ENCODE measurements at places on chromosomes 3 and 15. TPM values are rescaled to one million over a fixed set of nuclear protein-coding genes. Genes with fewer than 3 reads are reported as not detected.

GRCh38 chr3:50241163-50241562, 5.2 kb downstream of the GNAI2 start:
- DNase-seq = no peak

Gene CLRN1
- not detected for total RNA-seq

DNA sequence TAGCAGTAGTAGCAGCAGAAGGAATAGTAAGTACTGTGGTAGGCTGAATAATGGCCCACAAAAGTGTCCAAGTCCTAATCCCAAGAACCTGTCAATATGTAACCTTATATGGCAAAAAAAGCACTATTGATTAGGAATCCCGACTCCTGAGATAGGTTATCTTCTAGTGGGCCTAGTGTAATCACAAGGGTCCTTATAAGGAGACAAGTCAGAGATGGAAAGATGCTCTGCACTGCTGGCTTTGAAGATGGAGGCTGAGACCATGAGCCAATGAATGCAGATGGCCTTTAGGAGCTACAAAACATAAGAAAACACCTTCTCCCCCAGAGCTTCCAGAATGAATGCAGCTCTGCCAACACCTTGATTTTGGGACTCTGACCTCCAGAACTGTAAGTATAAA, 36.0 kb downstream of the TIPARP start:
- DNase-seq = no peak

Gene ACP3
- 6.9 TPM for total RNA-seq

- no peak for DNase-seq
Observed at GRCh38 chr3:13581485-13582365, 32.8 kb downstream of the FBLN2 start.

DNA sequence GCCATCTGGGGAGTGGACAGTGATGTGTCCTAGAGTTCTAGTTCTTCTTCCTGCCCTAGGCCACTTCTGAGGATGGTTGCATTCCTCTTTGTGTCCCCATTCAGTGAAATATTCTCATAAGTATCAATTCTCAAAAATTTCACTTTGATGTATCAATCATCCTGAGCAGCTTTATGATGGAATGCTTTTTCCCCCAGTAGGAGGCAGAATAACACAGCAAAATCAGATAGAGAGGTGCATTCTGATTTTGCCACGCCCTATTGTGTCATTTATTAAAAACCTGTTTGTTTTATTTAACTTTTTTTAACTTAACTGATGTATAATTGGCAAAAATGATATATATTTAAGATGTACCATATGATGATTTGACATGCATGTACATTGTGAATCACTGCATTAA, 656.0 kb upstream of the GRM7 start:
- no peak for DNase-seq

Gene NANOGP8
- total RNA-seq = 1.1 TPM
